ENCODE measurements at places on chromosomes 7 and 10.
A peak's percentile ranks its signal among the peaks of the same experiment; 100 is the strongest.

DNA sequence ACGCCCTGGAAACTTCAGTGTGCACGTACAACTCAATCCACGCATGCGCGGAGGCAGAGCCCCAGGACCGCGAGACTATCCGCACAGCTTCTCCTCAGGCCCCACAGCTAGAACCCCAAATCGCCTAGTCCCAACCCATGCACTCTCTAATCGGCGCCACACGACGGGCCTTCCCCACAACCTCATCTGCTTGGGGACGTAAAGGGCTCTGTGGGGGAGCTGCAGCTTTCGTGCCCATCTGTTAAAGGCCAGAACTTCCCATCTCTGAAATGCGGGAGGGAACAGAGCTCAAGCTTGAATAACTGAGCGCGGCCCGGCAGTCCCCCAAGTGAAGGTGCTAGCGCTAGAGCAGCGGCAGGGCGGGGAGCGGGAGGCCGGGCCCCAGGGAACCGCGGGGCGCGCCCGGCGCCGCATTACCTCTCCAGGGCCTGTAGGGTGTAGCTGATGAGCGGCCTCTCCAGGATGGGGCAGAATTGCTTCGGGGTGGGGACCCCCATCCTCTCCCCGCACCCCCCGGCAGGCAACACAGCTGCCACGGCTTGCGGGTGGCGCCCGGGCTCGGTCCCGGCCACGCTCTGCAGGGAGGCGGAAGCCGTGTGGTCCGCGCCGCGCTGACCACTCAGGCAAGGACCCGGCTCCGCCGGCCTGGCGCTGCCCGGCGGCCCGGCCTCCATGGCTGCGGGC is 547 bp downstream of the CRPPA start:
- DNase-seq: peak; percentile 91

- no peak for DNase-seq
Measured at GRCh38 chr7:101457001-101457750, 94.5 kb downstream of the COL26A1 start.

DNA sequence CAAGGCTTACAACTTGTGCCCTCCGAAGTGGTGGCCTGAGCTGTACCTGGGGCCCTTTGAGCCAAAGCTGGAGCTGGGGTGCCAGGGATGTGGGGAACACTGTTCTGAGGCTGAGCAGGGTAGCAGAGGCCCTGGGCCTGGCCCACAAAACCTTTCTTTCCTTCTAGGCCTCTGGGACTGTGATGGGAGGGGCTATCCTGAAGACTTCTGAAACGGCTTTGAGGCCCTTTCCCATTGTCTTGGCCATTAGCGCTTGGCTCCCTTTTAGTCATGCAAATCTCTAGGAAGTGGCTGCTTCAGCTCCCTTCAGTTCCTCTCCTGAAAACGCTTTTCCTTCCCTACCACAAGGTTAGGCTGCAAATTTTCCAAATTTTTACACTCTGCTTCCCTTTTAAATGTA is 16.8 kb upstream of the CRYGN start:
- DNase-seq: no peak

DNA sequence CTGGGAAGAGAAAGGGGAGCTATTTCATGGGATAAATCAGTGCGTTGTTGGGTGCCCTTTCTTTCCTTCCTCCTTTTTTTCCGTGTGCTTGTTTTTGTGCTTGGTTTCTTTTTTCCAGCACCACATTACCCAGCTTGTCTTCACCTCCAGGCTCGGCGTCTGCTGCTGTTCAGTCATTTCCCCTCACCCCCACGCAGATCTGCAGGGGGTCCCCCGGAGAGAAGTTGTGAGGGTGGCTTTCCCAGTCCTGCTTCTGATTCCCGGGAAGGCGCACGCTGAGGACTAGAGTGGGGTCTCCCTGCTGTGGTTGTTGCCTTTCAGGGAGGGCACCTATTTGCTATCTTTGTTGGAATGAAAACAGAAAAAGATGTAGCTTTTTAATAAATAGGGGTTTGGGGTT is 1.6 kb downstream of the CAMK1D start:
- no peak for DNase-seq

- no peak for DNase-seq
Measured at GRCh38 chr7:130182990-130183389, 22.2 kb downstream of the TMEM209 start.

DNA sequence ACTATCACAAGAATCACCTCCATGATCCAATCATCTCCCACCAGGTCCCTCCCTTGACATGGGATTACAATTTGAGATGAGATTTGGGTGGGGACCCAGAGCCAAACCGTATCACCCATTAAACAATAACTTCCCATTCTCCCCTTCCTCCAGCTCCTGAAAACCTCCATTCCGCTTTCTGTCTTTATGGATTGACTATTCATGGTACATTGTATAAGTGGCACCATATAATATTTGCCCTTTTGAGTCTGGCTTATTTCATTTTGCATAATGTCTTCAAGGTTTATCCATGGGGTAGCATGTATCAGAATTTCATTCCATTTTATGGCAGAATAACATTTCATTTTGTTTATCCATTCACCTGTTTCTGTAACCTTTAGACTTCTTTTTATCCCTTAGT is 39.2 kb upstream of the GARS1 start:
- no peak for DNase-seq

- DNase-seq: no peak
Measured at GRCh38 chr7:41931263-41931646, 228.4 kb upstream of the INHBA start.

DNA sequence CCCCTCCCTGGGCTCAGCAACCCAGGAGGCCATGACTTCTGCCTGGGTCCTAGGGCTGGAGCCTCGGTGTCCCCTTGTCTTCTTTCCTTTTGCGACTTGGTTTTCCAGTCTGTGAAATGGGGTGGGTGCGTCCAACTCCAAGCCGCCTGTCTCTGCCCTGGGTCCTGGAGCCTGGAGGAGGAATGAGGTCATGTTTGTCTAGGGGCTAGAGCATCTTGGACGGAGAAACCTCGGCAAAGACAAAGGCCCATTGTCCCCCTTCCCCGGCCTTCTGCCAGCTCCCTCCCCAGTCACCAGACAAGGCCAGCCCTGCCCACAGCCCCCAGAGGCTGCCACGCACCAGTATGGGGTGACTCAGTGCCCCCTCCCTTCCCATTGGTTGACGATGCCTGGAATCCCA is 39.8 kb upstream of the ELN start:
- DNase-seq: no peak

- no peak for DNase-seq
Measured at GRCh38 chr10:92305133-92306072, 14.4 kb downstream of the MARCHF5 start.

DNA sequence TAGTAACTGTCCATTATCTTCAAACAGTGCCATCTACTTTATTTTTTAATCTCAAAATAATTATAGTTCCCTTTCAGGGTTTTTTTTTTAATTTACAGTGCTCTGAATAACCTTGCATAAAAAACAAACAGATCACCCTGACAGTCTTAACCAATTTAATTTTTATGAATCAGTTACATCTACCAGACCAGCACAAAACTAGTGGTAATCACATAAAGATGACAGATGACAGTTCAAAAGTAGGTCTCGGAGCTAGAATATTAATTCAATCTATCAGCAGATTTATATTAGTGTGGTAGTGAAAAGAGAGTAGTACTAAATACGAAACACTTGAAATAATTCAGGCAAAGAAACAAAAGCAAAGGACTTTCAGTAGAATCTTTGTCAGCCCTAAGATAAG is 53.9 kb downstream of the COL28A1 start:
- DNase-seq: no peak

DNA sequence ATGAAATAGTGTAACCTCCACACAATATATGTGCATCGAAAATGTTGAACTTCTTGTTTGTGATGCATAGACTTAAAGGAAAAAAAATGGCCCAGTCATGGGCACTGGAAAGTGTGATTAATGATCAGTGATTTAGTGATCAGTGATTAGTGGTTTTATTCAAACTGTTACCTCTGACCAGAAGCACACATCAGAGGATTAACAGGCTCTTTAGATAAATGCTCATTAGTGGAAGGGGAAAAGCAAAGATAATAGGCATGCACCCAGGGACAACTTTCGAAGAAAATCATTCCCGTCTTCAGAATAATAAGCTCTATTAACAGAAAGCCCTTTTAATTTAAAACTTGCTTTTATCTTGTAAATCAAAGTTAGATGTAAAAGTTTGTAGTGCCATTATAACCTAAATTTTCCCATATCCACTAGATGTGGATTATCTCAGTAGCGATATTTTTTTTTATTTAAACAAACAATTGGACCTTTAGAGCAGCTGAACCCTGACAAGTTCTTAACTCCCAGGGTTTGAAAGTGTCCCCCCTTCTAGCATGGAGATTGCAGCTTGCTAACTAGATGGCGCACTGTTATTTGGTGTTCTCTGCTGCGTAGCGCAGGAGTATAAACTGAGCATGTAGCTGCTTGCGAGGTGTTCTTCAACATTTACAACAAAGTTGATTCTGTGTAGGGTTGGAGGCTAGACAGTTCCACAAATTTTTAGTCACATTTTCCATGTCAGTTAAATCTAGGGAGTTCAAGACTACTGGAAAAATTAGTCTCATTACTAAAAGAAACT is at the start of gene CREB5:
Gene CREB5 (plus strand): TSS at position 643 of the 787 bp plus-strand sequence. CDS start 397 bp downstream, outside the sequence.
- no peak for DNase-seq

DNA sequence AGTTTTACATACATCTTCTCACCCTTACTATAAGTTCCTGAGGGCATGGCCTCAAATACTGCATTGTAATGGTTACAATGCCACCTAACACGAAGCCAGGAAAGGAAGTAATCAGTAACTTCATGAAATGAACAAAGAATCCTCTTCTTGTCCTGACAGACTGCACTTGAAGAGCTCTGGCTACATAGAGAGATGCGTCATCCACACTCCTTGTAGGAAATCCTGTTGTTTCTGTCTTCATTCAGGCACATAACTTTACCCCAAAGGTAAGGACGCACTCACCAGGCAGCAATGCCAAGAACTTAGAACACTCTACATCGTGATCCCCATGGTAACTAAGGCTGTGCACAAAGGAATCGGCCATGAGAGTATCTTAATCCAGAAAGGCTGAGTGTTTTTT is 80.3 kb upstream of the ARID5B start:
- no peak for DNase-seq

DNA sequence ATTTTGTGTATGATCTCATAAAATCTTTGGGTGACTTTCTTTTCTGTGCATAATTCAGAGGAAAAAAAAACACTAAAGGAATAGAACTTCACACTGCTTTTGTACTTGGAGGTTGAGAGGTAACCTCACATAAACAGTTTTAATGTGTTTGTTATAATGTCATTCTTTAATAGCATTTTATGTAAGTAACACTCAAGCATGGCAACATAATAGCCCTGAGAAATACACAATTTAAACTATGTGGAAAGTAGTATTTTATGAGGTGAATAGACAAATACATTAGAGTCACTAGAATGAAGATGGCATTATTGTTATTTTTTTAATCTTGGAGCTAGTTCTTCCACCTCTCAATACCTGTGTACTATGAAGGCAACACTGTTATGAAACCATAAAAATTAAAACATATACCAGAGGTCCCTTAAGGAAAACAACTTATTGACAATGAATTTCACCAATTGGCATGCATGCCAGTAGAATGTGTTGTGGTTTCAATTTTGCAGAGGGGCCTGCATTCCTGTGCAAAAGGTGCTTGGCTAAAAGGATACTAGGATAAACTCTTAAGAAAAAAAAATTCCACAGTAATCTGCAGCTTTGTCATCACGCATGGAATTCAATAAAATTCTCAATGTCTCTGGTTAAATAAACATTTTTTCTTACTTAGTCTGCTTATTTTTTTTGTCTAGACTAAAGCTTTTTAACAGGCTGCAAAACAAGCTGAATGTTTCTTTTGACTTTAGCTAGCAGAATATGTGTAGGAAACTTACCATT is 102.5 kb downstream of the CD36 start:
- no peak for DNase-seq

GRCh38 chr10:116672891-116673290 is 52.1 kb downstream of the PNLIPRP2 start:
- DNase-seq: no peak

DNA sequence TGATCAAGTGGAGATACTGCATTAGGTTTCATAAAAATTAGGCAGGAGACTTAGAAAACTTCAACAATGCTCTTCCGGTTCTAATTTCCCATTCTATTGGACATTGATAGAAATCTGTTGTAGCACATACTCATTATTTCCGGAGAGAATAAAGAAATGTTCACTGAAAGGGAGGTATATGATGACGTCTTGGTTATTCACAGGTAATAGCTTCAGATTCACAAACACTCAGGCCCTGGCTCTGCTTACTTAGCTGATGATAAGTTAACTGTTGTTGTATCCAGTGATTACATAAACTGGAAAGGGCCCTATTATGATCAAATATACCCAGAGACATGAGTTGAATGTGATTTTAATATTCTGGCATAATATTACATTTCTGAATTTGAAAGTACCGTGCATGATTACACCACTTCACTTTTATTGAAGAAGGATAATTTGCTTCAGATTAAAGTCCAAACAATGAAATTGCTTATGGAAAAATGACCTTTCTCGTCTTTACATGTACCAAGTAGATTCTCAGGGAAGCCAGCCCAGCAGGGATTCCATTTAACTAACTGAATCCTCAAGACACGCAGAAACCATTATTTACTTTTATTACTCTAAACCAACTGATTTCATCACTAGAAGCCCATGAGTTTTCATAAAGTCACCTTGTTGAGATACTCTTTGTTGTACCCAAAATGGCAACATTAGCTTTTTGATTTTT is 288.0 kb upstream of the PITRM1 start:
- no peak for DNase-seq

DNA sequence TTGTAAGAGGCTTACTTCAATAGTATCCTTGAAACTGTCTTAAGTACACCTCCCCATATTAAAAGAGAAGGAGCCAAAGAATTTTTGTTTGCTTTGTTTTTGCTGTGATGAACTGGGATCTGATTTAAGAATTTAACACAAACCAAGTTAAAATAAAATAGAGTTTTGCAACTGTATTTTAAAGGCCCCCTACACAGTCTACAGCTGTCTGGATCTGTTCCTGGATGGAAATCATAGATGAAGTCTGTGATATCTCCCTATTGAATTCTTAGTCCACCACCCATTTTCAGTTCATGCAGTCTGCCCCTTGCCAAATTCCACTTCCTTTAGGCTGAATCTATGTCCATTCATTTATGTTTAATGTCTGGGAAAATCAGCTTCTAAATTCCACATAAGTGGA is 169.8 kb upstream of the MEOX2 start:
- no peak for DNase-seq

DNA sequence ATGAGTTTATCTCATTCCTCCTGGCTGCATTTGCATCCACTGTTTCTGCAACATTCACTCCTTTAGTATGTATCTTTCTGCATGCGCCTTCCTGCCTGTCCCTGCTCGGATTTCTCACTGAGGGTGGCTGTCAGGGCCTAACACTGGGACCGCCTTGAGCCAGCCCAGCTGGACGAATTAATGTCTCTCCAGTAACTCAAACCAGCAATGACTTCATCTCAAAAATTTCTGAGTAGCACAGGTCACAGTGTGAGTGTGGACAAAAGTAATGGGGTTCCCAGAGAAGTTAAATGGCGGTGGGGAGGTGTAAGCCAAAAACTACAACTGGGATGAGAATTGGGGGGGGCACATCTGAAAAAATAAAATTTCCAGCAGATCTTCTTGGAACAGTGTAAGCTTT is 444.0 kb upstream of the MGMT start:
- no peak for DNase-seq

Measured in NCI-H1417 treated with DMSO at 0.1 percent for 48 hours (cell line).